ENCODE measurements at places on chromosomes 7 and 10. TPM values are rescaled to one million over a fixed set of nuclear protein-coding genes. Genes with fewer than 3 reads are reported as not detected.

The ANKRD1 gene
- not detected for total RNA-seq

The EGR2 gene
- total RNA-seq, result 0.64 TPM

The SCD gene
- 348 TPM for total RNA-seq

The TRIM50 gene
- total RNA-seq, result not detected

The GIMAP8 gene
- 3.6 TPM for total RNA-seq

The PRSS1 gene
- not detected for total RNA-seq

The PTF1A gene
- not detected for total RNA-seq

The CYP3A4 gene
- not detected for total RNA-seq

- no peak for DNase-seq
These were observed 118.5 kb downstream of the ZNF33B start for GRCh38 chr10:42519761-42520460.

DNA sequence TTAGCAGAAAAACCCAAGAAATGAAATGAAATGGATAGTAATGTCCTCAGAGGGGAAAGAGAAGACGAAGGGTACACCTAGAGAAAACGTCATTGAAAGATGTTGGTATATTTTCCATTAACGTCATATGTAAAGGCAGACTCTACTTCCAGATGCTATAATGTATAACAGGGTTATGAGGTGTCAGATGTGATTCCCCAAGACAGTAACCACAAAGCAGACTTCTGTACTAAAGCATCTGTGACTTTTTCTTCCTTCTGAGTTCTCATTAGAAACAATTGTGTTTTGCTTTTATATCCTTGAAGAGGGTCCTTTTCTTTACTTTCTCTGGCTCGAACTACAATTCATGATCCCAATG, 37.4 kb downstream of the LRRC72 start:
- DNase-seq, result no peak

DNA sequence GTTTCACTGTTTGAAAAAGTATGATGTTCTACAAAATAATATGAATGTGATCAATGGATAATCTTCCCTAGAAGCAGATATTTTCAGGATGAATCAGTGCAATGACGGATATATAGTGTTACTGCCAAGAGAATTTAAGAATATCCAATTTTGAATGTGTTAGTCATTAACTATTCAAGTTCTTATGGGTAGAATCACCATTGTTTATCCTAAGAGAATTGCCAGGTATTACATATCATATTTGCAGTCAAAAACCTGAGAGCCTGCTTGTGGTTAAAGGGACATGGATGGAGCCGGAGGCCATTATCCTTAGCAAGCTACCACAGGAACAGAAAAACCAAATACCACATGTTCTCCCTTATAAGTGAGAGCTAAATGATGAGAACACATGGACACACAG, 26.9 kb downstream of the AHR start:
- peak; percentile 66 for DNase-seq

DNA sequence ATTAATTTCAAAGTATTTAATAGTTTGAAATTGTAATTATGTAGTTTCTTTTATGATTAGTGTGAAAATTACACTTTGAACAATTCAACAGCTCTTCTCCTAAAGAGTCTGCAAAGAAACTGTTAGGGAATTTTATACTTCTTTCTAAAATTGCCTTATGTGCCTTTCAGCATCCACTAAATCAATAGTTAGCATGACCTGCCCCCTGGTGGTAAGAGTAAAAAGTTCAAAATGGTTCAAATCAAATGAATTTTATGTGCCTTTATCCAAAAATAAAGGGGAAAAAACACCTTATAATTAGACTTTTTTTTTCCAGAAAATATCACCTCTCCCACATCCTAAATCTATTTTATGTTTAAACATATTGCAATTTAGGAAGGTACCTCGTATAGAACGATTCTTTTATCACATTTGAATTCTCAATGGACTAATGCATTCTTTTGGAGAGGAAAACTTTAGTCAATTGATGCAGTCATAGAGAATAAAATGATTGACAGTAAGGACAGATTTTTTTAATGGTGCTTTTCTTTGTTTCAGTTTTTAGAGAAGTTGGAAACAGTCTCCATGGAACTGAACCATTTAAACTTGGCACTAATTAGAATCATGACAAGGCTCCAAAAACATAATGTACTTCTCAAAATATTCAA, 163.7 kb downstream of the SEMA3D start:
- DNase-seq, result peak; percentile 24

DNA sequence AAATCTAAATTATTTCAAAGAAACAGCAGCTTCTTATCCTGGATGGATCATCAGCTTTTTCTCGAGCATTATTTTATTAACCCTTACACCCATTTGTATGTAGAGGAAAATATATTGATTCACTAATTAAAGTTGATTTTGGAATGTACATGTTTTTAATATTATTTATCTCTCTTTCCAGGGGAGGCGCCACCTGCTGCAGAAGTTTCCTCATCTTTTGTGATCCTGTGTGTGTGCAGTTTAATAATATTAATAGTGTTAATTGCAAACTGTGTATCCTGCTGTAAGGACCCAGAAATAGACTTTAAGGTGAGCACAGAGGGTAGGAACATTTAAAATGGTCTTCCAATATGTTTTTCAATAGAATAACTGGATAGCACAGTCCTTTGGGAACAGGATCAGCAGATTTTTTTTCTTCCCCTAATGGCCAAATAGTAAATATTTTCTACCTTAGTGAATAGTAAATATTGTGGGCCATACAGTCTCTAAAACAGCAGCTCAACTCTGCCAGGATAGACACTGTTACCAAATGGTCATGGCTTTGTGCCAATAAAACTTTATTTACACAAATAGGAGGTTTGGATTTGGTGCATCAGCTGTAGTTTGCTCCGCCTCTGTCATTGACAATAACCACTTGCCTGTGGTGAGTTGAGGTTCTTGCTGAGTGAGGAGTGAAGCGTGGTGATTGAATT, 30.6 kb downstream of the LMTK2 start:
- DNase-seq, result no peak

DNA sequence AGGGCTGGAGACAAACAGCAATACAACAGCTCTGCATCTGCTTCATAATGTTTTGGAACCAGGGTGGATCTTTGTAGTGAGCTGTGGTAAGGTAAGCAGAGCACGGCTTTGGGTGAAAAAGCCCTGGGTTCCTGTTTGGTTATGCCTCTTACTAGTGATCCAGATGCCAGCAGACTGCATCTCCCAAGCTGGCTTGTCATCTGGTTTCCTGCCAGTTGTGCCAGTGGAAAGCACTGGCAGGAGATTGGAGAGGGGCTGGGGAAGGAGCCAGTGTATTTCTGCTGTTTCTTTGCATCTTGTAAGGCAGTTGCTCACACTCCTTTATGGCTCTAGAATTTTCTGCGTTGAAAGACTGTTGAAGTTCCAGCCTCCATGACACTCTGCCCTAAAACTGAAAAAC, 137.6 kb downstream of the TSPAN12 start:
- DNase-seq, result no peak

- DNase-seq, result no peak
These were observed 40.1 kb upstream of the CFAP46 start for GRCh38 chr10:132982301-132982989.

- no peak for DNase-seq
These were observed 582 bp downstream of the TPST1 start for GRCh38 chr7:66205741-66206090.

DNA sequence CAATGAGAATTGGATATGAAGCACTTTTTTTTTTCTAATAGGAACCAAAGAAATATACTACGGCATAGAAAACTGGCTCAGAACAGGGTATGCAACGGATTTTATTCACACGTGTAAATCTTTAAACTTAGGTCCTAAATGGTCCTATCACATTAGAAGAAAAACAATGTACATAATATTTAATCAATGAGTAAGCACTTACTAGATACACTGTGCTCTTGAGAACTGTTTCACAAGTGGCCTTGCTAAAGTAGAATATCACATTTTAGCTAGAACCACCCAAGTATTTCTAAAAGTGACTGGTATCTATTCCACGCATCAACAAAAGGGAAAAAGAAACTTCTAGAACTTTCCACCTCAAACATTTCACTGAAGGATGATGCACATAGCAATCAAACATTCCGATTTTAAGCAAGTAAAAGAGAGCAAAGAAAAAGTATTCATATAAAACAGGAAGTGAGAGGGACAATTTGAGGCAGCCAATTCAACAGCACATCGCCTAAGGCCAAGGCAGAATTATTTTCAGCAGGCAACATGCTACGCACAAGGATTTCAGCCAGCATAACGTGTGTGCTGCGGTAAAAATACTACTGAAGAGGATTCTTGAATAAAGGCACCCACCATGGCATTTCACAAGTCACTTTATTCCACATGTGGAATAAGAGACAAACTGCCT, 55.8 kb downstream of the PARD3 start:
- peak; percentile 20 for DNase-seq

DNA sequence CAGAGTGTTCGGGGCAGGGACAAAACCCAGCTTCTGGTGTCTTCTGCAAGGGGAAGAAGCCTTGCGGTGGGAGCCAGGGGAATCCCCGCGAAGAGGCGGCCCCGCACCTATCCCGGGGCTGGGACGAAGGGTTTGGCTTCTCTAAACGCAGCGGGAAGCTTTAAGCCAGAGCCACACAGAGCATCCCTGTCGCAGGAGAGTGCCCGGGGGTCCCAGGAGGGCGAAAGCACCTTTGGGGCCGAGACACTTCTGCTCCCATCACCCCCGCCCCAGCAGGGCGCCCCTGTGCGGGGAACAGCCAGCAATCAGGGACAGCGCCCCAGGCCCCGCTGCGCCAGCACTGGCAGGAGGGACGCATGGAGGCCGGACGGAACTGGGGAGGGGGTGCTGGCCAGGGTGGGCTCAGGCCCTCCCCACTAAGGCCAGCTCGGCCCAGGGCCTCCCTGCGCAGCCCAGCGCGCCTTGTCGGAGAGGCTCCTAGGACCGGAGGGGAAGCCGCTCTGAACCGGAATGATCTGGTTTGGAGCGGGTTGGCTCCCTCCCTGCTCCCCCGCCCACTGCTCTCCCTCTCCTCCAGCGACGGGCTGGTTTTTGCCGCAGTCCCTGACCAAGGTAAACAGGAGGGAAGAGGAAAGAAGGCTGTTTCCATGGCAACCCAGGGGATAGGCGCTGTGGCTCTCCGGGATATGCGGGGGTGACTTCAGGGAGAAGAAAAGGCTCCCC, 63.9 kb downstream of the TMEM209 start:
- no peak for DNase-seq

DNA sequence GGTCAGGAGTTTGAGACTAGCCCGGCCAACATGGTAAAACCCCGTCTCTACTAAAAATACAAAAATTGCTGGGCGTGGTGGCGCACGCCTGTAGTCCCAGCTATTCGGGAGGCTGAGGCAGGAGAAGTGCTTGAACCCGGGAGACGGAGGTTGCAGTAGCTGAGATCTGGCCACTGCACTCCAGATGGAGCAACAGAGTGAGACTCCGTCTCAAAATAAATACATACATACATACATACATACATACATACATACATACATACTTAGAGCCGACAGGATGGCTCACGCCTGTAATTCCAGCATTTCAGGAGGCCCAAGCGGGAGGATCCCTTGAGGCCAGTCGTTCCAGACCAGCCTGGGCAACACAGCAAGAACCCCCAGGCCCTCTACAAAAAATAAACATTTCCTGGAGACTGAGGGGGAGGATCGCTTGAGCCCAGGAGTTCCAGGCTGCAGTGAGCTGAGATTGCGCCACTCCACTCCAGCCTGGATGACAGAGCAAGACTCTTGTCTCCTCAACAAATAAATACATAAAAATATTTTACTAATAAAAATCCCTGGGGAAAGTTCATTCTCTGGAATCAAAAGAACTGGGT, 90.9 kb upstream of the TNRC18 start:
- no peak for DNase-seq

DNA sequence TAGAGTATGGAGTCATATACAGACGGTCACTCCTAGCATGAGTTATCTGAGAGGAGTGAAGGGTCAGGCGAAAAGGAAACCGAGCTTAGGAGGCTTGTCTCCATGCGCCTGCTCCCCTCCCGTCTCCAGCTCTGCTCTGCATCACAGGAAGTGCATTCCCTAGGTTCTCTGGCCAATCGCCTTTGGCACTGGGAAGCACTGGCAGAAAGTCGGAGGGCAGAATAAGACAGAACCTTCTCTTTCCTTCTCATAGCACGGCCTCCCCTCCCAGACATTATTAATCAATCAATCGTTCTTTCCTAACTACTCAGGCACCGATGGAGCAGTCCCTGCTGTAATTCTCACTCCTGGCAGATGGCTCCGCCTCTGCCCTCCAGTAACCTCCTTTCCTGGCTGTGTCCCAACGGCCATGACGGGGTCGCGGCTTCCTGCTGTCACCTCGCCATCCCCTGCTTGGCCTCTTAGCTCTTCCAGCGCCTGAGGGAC, 177.1 kb downstream of the FRMD4A start:
- no peak for DNase-seq

DNA sequence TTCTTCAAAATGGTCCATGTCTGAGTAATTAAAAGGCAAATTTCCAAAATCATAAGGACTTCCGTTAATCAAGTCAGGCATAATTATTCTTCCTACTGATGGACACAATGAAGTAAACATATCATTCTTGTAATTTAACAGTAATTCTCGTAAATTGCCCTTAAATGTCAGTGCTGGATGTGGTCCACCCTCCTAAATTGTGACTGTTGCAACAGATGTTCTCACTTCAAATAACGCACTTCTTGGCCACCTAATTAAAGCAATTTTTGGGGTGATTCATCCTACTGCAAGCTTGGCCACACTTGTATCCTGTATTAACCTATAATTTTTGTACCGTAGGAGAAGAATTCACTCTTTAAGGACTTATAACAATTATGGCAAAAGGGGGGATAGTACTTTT, 1.9 kb downstream of the COL1A2 start:
- no peak for DNase-seq

DNA sequence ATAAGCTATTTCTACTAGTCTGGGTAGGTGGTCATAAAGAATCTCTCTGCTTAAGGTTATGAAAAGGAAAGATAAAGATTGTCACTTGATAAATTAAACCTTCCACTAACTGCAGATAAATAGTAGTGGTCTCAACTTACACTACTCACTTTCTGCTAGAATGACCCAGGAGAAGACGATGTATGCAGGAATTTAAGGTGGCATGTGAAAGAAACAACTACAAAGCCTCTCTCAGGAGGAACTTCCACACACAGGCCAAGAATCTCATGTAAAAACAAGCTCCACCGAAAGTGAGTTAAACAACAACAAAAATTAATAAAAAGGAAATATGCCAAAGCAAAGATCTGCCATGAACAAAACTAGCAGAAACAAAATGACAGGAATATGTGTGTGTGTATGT, 165.4 kb downstream of the CDC14C start:
- no peak for DNase-seq
